ENCODE measurements at places on chromosomes 1 and 21.

DNA sequence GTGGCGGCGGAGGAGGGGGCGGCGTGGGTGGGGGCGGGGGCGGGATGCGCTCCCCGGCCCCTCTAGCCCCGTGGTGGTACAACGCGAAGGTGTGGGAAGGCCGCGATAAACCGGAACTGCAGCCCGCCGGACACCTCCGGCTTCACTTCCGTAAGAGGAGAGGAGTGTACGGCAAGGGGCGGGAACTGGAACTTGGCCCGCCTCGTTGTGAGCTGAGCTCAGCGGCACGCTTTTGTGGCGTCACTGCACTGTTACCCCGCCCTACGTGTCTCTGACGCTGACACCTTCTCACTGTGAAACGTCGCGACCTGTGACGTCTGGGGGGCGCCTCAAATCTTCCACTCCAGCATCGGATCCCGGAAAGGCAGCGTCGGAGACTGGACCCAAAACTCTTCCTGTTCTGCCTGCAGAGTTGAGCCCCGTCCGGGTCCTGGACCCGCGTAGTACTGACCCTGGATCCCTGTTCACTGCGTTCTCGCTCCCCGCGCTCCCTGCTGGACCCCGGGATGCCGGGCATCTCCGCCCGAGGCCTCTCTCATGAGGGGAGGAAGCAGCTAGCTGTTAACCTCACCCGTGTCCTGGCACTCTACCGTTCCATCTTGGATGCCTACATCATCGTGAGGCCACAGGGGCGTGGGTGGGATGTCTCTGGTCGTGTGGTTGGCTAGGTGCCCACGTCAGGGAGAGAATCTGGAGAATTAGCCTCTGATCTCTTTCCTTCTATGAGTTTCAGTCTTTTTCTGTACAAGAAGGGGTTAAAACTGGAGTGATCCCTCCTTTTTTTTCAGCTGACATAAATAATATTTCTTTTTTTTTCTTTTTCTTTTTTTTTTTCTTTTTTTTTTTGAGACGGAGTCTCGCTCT is at the start of gene ISG20L2:
Gene ISG20L2, minus strand, starts transcription at position 168 of the 864 bp plus-strand sequence. CDS start 1,114 bp downstream, outside the sequence.
- peak; percentile 98 for DNase-seq

DNA sequence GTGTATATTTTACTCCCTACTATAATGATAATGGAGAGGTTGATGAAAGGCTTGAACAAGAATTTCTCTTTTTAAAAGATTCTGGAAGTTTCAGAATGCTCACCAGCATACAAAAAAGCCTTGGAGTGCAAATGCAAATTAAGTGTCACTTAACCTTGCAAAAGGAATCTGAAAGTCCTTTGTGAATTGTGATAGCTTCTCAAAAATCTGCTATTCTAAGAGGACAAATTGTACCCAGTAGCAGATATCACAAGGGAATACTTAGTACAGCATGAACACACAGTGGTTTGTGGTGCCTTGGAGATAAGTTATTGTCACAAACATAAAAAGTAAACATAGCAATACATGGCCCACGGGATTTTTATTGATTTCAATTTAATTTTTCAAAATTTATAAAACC is 1208.3 kb upstream of the B3GALT2 start:
- DNase-seq: no peak

DNA sequence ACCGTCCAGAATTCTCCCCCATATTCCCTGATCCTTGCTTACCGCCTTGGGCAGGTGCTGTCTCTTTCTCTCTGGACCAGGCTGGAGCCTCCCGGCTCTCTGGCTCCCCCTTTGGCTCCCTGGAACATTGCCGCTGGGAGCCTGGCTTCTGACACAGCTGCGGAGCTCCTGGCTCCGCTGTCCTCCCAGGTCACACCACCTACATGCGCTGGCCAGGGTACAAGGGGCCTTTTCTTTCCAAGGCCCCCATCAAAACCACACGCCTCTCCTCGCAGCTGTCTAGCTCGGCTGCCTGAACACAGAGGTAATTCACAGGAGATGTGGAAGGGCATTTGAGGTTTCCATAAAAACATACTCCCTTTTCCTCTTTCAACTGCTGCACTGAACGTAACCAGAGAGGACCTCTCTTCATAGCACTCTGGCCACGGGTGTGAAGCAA is 7.5 kb upstream of the ZNF648 start:
- DNase-seq: peak; percentile 54

GRCh38 chr1:14555091-14555490 is 43.4 kb upstream of the KAZN start:
- no peak for DNase-seq

DNA sequence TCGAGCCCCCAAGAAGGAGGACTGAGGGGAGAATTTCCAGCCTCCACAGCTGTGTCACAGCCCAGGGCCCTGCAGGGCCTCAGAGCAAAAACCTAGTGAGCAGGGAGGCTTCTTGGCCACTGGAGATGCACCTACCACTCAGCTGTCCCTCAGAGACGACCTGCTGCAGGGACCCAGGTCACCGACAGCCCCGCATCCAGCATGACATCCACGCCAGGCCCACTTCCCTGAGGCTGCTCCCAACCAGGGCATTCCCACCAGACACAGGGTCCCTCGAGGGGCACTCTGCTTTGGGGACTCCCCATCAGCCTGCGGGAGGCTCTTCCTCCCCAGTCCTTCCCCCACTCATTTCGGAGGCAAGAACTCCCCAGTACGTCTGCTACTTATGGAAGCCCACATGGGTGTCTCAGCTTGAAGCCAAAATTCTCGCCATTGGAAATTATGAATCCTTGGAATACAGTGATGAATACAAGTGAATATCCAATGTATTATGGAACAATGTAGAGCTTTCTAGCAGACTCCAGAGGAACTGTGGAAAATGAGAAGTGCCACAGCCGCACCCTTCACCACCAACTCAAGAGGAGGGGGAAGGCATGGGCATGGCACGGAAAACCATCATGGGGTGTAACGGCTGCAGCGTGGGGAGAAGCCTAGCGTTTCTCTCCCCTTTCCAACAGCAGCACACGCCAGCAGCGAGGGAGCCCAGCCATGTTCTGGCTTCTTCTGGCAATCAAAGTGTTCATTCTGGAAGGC is 6.9 kb downstream of the TFF3 start:
- no peak for DNase-seq

- DNase-seq: no peak
These were observed 26.3 kb upstream of the PALMD start for GRCh38 chr1:99619583-99619982.

- no peak for DNase-seq
These were observed 198.9 kb upstream of the RNPC3 start for GRCh38 chr1:103326595-103326994.

DNA sequence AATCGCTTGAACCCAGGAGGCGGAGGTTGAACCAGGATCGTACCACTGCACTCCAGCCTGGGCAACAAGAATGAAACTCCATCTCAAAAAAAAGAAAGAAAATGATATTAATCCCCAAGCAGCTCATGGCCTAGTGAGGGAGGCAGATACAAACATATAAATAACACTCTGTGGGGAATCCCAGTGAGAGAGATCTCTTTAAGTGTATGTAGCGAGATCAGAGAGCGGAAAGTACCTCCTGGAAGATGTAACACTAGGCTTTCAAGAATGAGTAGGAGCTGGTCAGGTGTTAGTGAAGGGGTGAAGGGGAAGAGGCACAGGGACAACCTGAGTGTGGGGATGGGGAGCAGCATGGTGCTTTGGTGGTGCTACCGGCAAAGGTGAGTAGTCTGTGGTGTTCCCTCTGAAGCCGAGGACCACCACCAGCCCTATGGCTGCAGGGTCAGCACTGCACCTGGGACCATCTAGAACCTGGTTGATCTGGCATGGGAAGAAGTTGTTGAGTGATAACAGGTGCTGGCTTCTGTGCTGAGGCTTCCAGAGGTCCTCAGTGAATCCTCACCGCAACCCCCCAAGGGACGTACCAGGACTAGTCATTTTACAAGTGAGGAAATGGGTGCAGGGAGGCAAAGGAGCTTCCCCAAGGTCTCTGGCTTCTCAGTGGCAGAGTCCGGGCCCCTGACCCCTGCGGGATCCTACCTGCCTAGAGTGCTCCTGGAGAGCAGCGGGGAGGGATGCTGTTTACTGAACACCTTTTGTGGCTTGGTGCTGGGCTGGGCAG is 367.6 kb upstream of the VAMP3 start:
- no peak for DNase-seq

- no peak for DNase-seq
These were observed 199.1 kb downstream of the SLC45A1 start for GRCh38 chr1:8516793-8517556.

- DNase-seq: no peak
These were observed 4.0 kb downstream of the TFF3 start for GRCh38 chr21:42311160-42311559.

GRCh38 chr1:176790786-176791185 is 327.8 kb downstream of the PAPPA2 start:
- no peak for DNase-seq

- DNase-seq: no peak
These were observed 1.4 kb downstream of the KRTAP10-7 start for GRCh38 chr21:44601596-44602462.

DNA sequence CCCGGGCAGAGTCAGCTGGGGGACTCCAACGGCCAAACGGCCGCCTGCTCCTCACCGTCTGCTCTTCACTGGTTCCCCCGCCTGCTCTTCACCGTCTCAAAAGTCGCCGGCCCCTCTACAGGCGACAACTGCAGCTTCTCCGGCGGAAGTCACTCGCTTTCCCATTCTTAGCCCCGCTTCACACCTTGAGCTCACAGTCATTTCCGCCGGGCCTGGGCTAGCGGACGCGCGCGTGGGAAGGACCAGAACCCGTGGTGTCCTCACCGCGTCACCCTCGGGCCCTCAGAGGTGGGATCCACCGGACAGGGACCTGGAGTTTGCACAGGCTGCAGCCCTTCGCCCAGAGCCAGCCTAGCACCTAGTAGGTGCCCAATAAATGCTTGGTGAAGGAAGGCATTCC is 27.9 kb upstream of the HJV start:
- DNase-seq: no peak

- no peak for DNase-seq
These were observed 145.6 kb downstream of the HIVEP3 start for GRCh38 chr1:41773144-41773591.

GRCh38 chr1:172404121-172404520 is 16.4 kb upstream of the C1orf105 start:
- no peak for DNase-seq
